A549 treated with Mapracorat at 1 μM for 4 hours (cell line): ENCODE measurements at places on chromosomes 5 and 9. TPM values are rescaled to one million over a fixed set of nuclear protein-coding genes. Genes with fewer than 3 reads are reported as not detected.

CRB2 gene
- 0.06 to 0.15 TPM (median 0.10 TPM) in 5 replicates for total RNA-seq

NUTM2G gene
- total RNA-seq = not detected in 5 replicates

SLC25A2 gene
- not detected in 5 replicates for total RNA-seq

SLC4A9 gene
- 0.05 to 0.08 TPM in 2 of 5 replicates, not detected in the others for total RNA-seq

MINAR2 gene
- total RNA-seq = not detected in 5 replicates

NTRK2 gene
- 0.02 to 0.04 TPM in 2 of 5 replicates, not detected in the others for total RNA-seq

C9 gene
- total RNA-seq = not detected in 5 replicates

SPATA31D3 gene
- total RNA-seq = not detected in 5 replicates

ADRB2 gene
- 0.92 to 1.4 TPM (median 0.93 TPM) in 5 replicates for total RNA-seq

CPEB4 gene
- total RNA-seq = 15.4 to 30.1 TPM (median 21.9 TPM) in 5 replicates

F2RL2 gene
- 2.8 to 4.1 TPM (median 3.1 TPM) in 5 replicates for total RNA-seq

GFI1B gene
- total RNA-seq = 0.09 to 0.17 TPM (median 0.16 TPM) in 3 of 5 replicates, not detected in the others

CEL gene
- 0.47 to 0.68 TPM (median 0.55 TPM) in 5 replicates for total RNA-seq

TMEM232 gene
- total RNA-seq = 0.23 TPM in 1 of 5 replicates, not detected in the others

PRSS3 gene
- 11.8 to 13.5 TPM (median 12.6 TPM) in 5 replicates for total RNA-seq

CDH9 gene
- total RNA-seq = not detected in 5 replicates

AQP3 gene
- total RNA-seq = 11.5 to 20.2 TPM (median 17.9 TPM) in 5 replicates

PAPPA gene
- 22.7 to 35.0 TPM (median 30.6 TPM) in 5 replicates for total RNA-seq

C5orf58 gene
- not detected in 5 replicates for total RNA-seq

RAB24 gene
- 20.1 to 26.7 TPM (median 24.3 TPM) in 5 replicates for total RNA-seq

ADAMTS12 gene
- 6.2 to 7.9 TPM (median 7.3 TPM) in 5 replicates for total RNA-seq

ADAMTS2 gene
- total RNA-seq = 0.08 to 0.15 TPM (median 0.10 TPM) in 4 of 5 replicates, not detected in the other

SPATA31E1 gene
- total RNA-seq = not detected in 5 replicates

PDE8B gene
- total RNA-seq = 1.4 to 1.7 TPM (median 1.7 TPM) in 5 replicates

IRX1 gene
- total RNA-seq = not detected in 5 replicates

HSDL2 gene
- total RNA-seq = 22.9 to 27.3 TPM (median 25.3 TPM) in 5 replicates

TAF11L5 gene
- not detected in 5 replicates for total RNA-seq

TEX48 gene
- not detected in 5 replicates for total RNA-seq

PCDHGB5 gene
- total RNA-seq = 1.6 to 2.6 TPM (median 2.2 TPM) in 5 replicates

AP3B1 gene
- 29.6 to 34.6 TPM (median 31.1 TPM) in 5 replicates for total RNA-seq

OR13C3 gene
- not detected in 5 replicates for total RNA-seq

GALNT12 gene
- total RNA-seq = 2.9 to 5.5 TPM (median 3.7 TPM) in 5 replicates

PCDHB11 gene
- total RNA-seq = 0.05 to 0.08 TPM (median 0.08 TPM) in 4 of 5 replicates, not detected in the other

SCGB3A2 gene
- not detected in 5 replicates for total RNA-seq

SPACA9 gene
- total RNA-seq = 4.9 to 5.9 TPM (median 5.3 TPM) in 5 replicates

FOXD4 gene
- total RNA-seq = 0.26 to 0.46 TPM (median 0.42 TPM) in 5 replicates

FAXDC2 gene
- 0.14 to 0.63 TPM (median 0.34 TPM) in 4 of 5 replicates, not detected in the other for total RNA-seq

TUSC1 gene
- 3.6 to 7.4 TPM (median 6.7 TPM) in 5 replicates for total RNA-seq

ZNF484 gene
- 1.9 to 3.1 TPM (median 2.1 TPM) in 5 replicates for total RNA-seq

ARHGEF28 gene
- 11.5 to 12.4 TPM (median 11.9 TPM) in 5 replicates for total RNA-seq
